ENCODE measurements at places on chromosomes 12 and 14.

GRCh38 chr14:59313144-59313651 lies 124.7 kb downstream of the DAAM1 start:
- no peak for DNase-seq

DNA sequence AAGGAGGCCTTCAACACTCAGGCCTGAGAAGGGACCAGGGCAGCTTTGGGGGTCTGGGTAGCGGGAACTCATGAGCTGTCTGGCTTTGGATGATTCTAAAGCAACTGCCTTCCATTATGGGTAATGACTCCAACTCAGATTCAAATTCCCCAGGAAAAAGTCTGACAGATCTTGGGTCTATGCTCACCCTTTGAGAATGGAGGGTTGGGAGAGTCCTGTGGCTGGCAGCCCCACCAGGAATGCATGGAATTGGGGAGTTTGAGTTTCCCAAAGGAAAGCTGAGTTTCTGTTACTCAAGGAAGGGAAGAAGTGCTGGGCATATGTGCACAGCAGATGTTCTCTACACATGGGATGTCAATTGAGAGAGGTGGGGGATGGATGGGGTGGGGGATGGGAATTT lies 22.4 kb upstream of the LTBP2 start:
- no peak for DNase-seq

GRCh38 chr12:113329022-113329790 lies 5.7 kb downstream of the SLC8B1 start:
- DNase-seq, result no peak

DNA sequence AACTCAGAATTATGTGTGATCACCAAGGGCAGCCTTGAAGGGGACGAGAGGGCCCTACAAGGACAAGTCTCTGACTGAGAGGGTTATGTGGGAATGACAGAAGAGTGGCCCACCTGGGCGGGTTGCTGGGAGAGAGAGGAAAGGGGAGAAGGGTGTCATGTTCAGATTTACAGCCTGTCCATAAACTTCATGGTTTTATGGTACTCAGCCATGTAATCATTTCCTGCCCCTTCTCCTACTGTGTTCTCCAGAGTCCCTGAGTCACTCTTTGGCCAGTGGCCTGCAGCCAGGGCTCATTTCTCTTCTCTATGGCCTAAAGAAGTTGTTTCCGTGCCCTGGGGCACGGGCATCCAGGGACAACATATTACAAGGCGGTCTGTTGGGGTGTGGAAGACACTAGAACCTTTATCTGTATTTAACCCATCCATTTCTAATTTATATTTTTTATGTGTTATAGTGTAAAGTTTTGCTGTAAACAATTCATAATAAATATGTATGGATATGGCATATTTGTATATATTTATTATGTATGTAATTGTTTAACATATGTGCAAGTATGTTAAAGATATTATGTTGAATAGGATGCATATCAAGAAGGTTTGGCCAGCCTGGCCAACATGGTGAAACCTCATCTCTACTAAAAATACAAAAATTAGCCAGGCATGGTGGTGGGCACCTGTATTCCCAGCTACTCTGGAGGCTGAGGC lies 26.9 kb downstream of the DDX47 start:
- no peak for DNase-seq

- DNase-seq, result no peak
Measured at GRCh38 chr14:58772116-58772515, 134.4 kb downstream of the DACT1 start.

DNA sequence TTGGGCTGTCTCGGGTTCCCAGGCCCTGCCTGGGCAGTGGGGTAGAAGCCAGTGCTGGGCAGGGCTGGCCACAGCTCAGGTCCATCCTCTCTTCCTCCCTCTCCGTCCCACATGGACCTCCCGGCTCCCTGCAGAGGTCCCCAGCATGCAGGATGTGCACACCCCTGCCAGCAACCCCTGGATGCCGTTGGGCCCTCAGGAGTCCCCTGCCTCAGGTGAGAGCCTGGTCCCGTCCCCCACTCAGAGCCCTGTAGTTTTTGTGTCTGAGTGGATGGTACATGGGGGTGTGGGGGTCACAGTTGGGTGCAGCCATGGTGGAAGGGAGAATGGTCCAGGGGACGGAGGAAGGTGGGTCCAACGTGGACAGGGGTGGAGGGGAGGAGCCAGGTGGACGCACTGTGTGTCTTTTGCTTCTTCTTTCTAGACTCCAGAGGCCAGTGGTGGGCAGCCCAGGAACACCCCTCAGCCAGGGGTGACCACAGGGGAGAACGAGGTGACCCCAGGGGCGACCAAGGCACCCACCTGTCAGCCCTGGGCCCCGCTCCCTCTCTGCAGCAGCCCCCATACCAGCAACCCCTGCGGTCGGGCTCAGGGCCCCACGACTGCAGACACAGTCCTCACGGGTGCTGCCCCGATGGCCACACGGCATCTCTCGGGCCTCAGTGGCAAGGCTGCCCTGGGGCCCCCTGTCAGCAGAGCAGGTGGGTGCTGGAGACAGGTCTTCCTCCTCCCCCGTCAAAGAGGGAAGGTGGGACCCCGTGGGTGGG lies 21.7 kb downstream of the PAPLN start:
- DNase-seq, result no peak

DNA sequence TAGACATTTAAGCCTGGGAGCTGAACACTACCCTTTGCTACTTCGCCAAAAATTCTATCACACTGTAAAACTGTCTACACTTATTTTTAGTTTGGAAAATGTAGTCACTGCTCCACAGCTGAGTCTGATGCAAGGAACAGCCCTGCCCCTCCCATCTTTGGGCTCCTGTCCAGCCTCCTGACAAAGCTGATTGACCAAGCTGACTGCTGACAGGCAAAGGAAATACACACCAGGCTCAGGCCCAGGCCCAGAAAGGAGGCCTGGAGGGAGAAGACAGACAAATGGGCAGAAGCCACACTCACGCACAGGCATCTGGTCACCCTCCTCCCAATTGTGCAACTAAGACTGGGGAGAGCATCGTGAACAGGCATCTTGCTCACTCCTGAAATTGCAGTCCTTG lies 55.3 kb downstream of the ISCA2 start:
- no peak for DNase-seq

GRCh38 chr12:130083734-130084133 lies 78.5 kb upstream of the FZD10 start:
- no peak for DNase-seq

DNA sequence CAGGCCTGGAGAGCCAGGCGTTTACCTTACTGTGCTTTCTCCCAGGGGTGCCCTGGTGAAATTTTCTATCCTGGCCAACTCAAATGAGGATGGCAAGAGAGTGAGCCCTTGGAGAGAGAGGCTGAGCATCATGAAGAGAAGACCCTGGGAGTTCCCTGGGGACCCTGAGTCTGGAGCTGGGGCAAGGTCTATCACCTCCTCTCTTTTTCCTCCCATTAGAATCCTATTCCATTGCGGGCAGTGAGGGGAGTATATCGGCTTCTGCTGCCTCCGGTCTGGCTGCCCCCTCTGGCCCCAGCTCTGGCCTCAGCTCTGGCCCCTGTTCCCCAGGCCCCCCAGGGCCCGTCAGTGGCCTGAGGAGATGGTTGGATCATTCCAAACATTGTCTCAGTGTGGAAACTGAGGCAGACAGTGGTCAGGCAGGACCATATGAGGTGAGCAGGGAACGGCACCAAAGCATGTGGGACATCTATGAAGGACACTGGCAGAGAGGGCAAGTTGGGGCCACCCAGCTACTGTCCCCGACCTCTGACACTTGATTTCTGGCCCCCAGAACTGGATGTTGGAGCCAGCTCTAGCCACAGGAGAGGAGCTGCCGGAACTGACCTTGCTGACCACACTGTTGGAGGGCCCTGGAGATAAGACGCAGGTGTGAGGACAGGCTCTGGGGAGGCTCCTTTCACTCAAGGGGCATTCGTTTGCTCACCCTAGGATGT lies 1.6 kb downstream of the ARHGEF25 start:
- no peak for DNase-seq

GRCh38 chr14:103087343-103087835 lies 3.4 kb downstream of the LBHD2 start:
- DNase-seq, result no peak

DNA sequence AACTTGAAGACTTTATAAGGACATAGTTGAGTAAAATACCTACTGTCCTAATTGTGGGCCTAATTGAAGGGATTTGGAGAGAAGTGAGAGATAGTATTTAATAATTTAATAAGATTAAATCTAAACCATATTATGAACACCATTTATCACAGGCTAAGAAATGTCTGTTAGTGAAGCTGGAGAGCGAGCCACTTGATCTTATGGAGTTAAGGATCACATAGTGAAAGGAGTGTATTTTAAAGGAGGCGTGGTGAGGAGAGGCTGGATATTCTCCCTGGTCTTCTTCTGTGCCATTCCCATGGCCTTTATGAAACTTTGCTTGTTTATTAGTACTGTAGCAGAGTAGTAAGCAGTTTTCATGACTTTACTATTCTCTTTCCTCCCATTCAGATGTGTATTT lies 172.4 kb downstream of the TRHDE start:
- DNase-seq, result no peak

DNA sequence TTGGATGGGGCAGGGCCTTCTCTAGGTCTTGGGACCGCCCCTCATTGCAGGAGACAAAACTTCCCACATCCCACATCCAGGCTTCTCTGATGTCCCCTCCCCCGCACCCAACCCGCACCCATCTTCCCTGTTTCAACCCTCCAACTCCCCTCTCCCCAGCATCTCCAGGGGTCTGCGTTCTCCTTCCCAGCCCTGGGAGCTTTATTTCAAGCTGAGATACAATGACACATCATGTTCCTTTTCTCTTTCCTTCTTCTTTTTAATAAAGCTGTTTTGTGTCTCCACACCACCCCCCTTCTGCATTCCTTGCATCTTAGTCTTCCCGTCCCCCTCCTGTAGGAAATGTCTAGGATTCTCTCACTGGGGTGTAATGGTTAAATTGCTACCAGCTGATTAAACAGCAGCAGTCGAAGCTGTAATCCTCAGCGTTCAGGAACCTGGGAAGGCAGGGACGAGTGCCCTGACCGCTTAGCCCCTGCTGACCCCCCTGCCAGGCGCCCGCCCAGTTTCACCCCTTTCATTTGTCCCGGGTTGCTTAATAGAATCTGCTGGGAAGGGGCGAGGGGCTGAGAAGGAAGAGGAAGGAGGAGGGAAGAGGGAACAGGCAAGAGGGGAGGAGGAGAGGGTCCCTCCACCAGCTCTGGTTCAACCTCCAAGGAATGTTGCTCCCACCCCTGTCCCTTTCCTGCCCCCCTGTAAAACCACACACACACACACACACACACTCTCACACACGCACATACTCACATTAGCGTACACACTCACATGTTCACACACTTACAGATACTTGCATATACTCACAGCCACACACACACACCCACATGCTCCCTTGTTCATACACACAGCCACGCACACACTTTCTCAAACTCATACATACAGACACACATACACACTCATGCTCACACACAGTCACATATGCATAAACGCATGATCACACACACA lies 104.5 kb upstream of the MED13L start:
- DNase-seq, result no peak

DNA sequence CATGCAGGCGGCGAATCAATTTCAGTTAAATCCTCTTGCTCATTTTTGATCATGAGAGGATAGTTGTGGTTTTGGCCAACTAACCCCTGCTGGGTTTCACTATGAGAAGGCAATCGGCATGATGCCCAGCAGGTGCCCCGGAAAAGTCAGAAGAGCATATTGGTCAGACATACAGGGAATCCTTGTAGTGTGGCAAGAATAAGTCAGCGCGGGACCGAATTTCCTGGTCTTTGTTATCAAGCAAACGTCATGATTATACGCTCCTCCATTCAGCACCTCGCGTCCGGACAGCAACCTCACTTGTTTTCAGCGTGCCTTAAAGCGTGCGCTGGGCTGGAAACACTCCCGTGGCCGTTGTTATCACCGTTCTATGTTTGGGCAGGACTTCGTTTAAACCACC lies 1.8 kb downstream of the TBC1D30 start:
- DNase-seq, result peak; percentile 39

- DNase-seq, result no peak
Measured at GRCh38 chr12:18421867-18422266, 160.5 kb downstream of the PIK3C2G start.

DNA sequence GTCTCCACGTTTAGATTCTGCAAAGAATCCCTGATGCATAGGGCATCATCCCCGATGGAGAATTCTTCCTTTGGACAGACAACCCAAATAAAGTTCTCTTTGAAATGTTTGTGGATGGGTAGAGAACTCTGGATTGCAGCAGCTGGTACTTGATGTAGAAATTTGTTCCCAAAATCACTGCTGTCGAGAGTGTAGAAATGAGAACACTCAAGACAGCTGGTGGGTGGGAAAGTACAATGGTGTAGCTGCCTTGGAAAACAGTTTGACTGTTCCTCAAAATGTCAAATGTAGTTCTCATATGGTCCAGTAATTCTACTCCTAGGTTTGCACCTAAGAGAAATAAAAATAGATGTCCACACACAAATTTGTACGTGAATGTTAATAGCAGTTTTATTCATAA lies 671.5 kb upstream of the TMEM132C start:
- peak; percentile 48 for DNase-seq

DNA sequence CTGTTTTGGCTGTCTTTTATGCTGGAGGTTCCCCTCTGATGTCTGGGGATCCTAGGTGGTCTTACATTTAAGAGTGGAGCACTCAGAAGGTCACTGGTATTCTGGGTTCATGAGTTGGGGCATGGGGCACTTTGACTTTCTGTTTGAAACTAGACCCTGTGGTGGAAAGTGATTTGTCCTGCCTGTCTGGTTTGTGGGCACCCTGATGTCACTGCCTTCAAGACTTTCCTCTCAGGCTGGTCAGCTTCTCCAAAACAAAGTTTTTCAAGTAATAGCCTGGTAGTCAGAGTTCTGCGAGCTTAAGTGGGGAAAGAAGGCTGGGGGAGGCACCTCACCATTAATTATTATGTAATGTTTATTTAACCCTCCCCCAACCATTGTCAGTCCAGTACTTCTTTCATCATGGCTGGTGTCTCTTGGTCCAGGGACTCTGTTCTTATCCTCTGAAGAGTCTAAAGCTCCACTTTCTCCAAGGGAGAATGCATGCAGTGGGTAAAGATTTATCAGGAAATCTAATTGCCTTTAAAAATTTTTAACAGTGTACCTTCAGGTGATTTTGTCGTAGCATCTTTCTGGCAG lies 35.3 kb downstream of the ZC3H14 start:
- DNase-seq, result no peak

- no peak for DNase-seq
Measured at GRCh38 chr14:35420036-35420811, 15.7 kb upstream of the NFKBIA start.

DNA sequence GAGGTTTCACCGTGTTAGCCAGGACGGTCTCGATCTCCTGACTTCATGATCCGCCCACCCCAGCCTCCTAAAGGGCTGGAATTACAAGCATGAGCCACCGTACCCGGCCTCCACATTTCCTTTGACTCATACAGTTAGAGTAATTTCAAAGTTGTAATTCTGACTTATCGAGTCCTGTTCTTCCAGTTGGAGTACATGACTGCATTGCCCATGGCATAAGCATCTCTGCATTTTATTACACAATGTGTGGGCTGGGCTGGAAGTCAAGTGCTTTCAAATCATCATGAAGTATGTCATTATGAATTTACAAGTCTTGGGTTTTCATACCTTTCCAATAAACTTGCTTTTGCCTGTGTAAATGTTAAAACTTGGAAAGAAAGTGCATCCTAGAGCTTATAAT lies 1295.7 kb upstream of the FLRT2 start:
- DNase-seq, result no peak

GRCh38 chr12:85836197-85837090 lies at the start of gene RASSF9:
Gene RASSF9, minus strand, starts transcription at chr12:85836409. Its CDS starts 208 bp downstream, at chr12:85836201.
- peak; percentile 43 for DNase-seq

GRCh38 chr12:55899082-55899481 lies 28.6 kb downstream of the PYM1 start:
- DNase-seq, result no peak

- no peak for DNase-seq
Measured at GRCh38 chr14:69105326-69105725, 47.6 kb downstream of the DCAF5 start.

Measured in Ammon's horn (tissue), 1 donor.